CD8-positive, alpha-beta memory T cell (primary cell): ENCODE measurements at places on chromosomes 7 and 10. TPM values are rescaled to one million over a fixed set of nuclear protein-coding genes. Genes with fewer than 3 reads are reported as not detected.

HOXA3 gene
- not detected for total RNA-seq

GIMAP8 gene
- total RNA-seq: 12.3 TPM

- H3K4me1 ChIP-seq: no peaks in the 10 kb centered on the region
- H3K27ac ChIP-seq: no peak overlapping the region
- no peaks in the 10 kb centered on the region for H3K27me3 ChIP-seq
- no peaks in the 10 kb centered on the region for H3K36me3 ChIP-seq
- DNase-seq: no peak
These were observed 229.5 kb downstream of the BICC1 start for GRCh38 chr10:58742141-58742540.

RAMP3 gene
- total RNA-seq: not detected

GRCh38 chr10:52313933-52314821 is at the start of gene DKK1:
Gene DKK1 (plus strand): TSS chr10:52314281. CDS start chr10:52314435, 154 bp downstream.
- H3K4me3 ChIP-seq: no peak within 1 kb of the TSS
- peaks cover 8% of the 10 kb centered on the region for H3K27me3 ChIP-seq
- DNase-seq: no peak
- H3K4me1 ChIP-seq: no peaks in the 10 kb centered on the region

- no peaks in the 10 kb centered on the region for H3K4me1 ChIP-seq
- no peaks in the 10 kb centered on the region for H3K27me3 ChIP-seq
- DNase-seq: peak; percentile 26
- H3K36me3 ChIP-seq: no peaks in the 10 kb centered on the region
These were observed 41.6 kb upstream of the LYZL2 start for GRCh38 chr10:30671026-30671616.

ADAM8 gene
- 70.0 TPM for total RNA-seq
